ENCODE measurements at places on chromosomes 5 and 9.

GRCh38 chr5:168214071-168214470 lies 77.4 kb upstream of the WWC1 start:
- DNase-seq = no peak

- no peak for DNase-seq
Observed at GRCh38 chr9:81080900-81081299, 608.4 kb downstream of the TLE1 start.

GRCh38 chr5:93342563-93343061 lies 238.4 kb downstream of the NR2F1-AS1 start:
- DNase-seq = no peak

DNA sequence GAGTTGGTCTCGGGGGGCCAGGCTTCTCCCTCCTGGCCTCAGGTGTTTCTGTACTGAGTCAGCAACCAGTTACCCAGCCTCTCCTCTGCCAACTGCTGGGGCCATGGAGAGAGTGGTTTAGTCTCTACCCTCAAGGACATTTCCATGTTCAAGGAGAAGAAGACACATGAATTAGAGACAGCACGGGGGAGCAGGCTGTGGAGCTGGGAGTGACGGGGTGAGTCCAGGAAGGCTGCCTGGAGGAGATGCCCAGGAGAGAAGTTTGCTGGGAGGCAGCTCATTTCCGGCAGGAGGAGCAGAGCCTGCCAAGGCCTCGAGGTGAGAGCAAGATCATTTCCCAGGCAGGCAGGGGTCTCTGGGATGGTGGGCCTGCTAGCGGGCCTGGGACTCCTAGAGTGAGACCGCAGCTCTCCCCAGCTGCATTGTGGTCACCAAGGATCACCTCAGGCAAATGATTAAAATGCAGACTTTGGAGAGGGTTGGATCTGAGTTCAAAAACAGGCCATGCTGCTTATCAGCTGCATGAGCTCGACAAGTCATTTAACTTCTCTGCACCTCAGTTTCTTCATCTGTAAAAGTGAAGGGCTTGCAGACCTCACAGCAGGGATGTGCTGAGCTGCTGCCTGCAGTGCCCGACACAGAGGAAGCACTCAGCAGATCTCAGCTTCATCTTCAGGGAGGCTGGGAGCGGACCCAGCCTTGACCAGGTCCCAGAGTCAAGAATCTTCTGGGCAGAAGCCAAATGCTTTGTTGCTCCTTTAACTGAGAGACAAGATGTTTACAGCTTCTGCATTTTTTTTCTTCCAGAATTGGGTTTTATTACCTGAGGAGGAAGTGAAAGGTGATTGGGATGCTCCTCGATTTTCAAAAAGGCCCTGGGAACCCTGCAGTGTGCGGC lies 35.2 kb downstream of the NEK6 start:
- DNase-seq = no peak

- no peak for DNase-seq
Observed at GRCh38 chr5:97167435-97167834, 15.6 kb downstream of the RIOK2 start.

- no peak for DNase-seq
Observed at GRCh38 chr5:92514896-92515295, 1066.1 kb downstream of the NR2F1-AS1 start.

GRCh38 chr9:85898332-85898731 lies 42.6 kb upstream of the NAA35 start:
- no peak for DNase-seq

Data from Peyer's patch (tissue), 4 donors.